Cerebellar cortex (tissue), 1 donor: ENCODE measurements at places on chromosomes 3 and 15.
A peak's percentile ranks its signal among the peaks of the same experiment; 100 is the strongest.

DNA sequence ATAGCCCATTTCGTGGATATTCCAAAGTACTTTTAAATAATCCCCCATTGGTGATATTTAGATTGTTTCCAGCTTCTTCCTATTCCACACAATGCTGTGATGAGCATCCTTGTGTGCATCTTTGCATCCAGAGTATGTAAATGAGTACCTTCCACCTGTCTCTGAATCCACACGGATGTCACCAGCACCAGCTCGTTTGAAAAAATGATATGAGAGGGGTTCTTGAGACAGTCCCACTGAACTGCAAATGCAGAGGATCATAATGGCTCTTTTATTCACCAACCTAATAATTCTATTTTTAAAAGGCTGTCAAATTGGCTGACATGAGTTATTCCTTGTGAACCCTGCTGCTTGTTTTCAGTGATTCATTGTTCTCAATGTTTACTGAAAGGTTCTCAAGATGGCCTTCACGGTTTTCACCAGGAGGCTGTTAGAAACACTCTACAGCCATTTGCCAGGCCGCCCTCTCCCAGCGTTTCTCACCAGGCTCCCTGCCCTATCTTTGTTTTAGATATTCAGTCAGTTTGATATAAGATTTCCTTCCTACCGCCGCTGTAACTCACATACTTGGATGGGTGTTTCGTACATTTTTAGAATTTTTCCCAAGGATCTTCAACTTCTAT is 96.7 kb upstream of the PTPRG start:
- no peak for DNase-seq

DNA sequence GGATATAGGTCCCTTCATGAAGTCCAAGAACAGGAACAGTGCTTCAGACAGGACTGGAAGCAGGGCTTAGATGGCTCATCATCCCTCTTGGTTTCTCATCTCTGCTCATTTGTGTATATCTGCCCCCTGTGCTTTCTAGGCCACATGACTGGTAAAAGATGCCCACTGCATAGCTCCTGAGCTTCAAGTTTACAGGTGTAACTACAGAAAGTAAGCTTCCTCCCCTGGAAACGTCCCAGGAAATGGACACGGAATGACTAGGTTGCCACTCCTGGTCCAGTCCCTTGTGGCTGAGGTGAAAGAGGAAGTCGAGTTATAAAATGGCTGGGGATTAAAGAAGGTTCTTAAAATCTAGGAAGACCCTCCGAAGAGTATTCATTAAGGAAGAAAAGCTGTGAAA is 32.5 kb downstream of the MYO5A start:
- DNase-seq, result no peak

- no peak for DNase-seq
These were observed 14.7 kb downstream of the PPARG start for GRCh38 chr3:12303534-12303933.

DNA sequence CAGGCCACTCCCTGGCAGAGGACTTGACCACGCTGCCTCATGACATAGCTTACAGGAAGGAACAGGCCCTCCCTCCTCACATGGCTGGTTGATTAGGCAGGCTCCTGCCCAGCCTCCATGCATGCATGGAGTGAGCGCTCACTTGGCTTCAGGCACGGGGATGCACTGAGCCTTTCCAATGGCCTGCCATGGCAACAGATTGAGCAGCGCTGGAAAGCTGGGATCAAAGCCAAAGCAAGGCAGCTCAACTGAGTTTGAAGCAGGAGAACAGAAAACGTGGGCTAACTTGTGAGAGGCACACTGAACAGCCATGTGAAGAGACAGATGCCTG is 5.9 kb upstream of the GRAMD2A start:
- DNase-seq, result peak; percentile 99

GRCh38 chr15:59138243-59138642 is 33.3 kb downstream of the CCNB2 start:
- DNase-seq, result peak; percentile 39

GRCh38 chr3:122924056-122924455 is 103.5 kb downstream of the SEMA5B start:
- no peak for DNase-seq

- no peak for DNase-seq
These were observed 77.0 kb upstream of the PRR23C start for GRCh38 chr3:139121513-139122220.

GRCh38 chr3:99586701-99587100 is 51.7 kb upstream of the COL8A1 start:
- DNase-seq, result no peak

GRCh38 chr3:123348471-123349200 is 100.3 kb downstream of the ADCY5 start:
- no peak for DNase-seq

DNA sequence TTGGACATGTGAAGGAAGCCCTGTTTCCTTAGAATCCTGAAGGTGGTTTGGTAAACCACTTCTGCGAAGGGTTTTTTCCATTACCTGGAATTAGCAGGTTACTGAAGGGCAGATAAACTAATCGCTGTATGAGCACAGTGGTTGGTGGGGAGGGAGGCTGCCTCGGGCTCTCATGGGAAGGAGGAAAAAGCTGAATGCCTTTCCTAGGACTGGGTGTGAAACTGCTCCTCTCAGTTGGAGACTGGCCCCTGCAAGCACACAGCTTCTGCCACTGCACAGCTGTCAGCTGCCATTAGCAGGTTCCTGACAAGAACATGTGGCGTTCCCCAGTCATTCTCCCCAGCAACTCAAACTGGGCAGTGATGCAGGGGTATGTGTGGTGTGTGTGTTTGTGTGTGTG is 376.3 kb downstream of the GAP43 start:
- DNase-seq, result peak; percentile 66
